ENCODE measurements at places on chromosomes 3 and 15.

- DNase-seq, result peak; percentile 22
These were observed 32.8 kb downstream of the ZNF589 start for GRCh38 chr3:48273594-48274211.

DNA sequence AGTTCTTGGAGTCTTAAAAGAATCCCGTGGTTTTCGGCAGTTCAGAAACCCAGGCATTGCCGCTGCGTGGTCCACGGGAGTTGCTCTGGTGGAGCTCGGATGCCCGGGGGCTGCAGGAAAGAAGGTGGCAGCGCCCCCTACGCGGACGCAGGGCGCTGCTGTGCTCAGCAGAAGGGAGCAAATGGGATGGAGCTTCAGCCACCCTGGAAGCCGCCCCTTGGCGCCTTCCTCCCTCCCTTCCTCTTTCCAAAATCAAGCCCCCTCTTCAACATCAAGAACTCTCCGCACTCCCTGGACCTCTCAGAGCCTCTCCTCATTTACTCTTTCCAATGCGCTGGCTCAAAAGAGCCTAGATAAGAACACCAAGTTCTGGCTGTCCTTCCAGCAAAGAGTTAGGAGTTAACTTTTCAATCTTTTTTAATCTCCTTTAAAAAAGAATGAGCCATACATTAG, 880 bp upstream of the CHRNA7 start:
- DNase-seq, result no peak

DNA sequence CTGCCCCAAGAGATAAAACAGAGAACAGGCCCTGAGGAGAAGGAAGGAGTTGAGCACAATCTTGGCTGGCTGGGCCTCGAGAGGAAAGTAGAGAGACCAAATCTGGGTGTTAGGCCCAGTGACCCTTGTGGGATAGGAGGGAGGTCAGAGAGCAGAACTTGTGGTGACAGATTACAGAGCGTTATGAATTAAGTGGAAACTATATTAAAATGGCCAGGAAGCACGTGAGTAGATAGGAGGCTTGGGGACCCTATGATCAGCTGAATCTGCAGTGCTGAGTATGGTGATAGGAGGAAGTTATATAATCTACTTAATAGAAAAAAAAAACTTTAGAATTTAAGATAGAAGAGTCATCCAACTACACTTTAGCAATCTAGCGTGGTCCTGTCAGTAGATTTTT, 30.0 kb downstream of the ST6GAL1 start:
- no peak for DNase-seq

GRCh38 chr3:116553355-116553754, 108.1 kb upstream of the LSAMP start:
- no peak for DNase-seq

DNA sequence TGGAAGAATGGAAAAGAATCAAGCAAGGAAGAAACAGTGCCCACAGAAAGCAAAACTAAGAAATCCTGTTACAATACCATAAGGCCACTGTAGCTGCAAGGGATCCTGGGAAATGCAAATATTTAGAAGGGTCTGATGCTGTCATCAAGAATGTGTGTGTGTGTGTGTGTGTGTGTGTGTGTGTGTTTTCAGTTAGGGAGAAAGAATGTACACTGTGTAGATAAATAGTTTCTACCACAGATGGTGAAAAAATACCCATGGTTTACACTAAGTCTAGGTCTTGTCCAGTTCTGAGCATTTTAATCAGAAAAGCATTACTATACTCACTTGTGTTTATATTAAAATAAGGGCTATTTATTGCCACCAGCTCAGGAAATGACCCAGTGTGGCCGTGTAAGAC, 355.0 kb downstream of the RBMS3 start:
- no peak for DNase-seq

- DNase-seq, result no peak
These were observed 5.7 kb downstream of the KLHDC8B start for GRCh38 chr3:49177073-49177472.

DNA sequence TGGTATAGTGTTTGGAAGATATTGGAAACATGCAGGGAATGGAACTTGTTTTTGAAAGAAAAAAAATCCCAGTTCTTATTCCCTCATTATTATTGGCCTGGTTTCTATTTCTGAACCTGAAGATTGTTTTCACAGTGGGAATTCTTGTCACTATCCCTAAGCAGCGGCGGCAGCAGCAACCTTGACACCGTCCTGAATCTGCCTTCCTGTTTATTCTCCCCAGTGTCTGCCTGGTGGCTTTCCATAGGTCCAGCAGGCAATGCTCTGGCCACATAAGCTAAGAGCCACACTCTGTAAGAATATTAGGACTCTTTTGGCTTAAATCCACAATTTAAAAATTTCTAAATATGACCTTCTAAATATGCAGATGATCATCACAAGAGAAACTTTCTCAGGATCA, 178.0 kb downstream of the PLCL2 start:
- no peak for DNase-seq

- DNase-seq, result no peak
These were observed 21.0 kb downstream of the H1-8 start for GRCh38 chr3:129563850-129564535.

DNA sequence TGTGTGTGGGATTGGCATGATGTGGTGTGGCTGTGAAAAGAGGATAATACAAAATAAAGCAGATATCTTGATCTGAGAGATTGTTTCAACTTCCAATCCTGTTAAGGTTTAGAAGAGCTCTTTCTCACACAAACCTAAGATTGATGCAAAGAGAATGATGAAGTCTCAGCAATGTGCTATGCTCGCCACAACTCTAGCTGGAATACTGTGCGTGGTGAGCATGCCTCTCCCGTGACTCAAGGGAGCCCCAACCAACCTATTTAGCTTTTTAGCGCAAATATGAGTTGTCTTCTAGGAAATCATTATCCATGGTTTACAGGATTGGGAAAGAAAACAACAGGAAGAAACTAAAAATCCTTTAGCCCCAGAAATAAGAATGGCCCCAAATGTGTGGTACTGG, 28.5 kb downstream of the BTLA start:
- no peak for DNase-seq

- no peak for DNase-seq
These were observed 15.4 kb upstream of the PIK3CB start for GRCh38 chr3:138850151-138850550.

GRCh38 chr3:101903451-101903871, 54.1 kb downstream of the NFKBIZ start:
- no peak for DNase-seq

DNA sequence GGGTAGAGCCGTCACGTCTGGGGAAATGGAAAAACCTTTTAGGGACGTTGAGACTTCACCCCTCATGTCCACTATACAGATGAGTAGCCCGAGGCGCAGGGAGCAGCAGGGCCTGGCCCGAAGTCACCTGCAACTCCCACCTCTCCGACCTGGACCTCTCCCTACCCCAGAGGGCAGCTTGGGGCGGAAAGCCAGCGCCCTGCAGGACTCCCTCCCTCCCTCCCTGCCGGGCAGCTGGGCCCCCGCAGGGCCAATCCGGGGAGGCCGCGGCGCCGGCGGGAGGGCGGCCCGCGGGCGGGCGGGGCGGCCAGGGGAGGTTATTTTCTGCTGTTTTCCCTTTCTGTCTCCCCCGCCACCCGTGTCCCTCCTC, 2.0 kb downstream of the WNT7A start:
- no peak for DNase-seq
